ENCODE measurements at places on chromosomes 7 and 10.
A peak's percentile ranks its signal among the peaks of the same experiment; 100 is the strongest.

DNA sequence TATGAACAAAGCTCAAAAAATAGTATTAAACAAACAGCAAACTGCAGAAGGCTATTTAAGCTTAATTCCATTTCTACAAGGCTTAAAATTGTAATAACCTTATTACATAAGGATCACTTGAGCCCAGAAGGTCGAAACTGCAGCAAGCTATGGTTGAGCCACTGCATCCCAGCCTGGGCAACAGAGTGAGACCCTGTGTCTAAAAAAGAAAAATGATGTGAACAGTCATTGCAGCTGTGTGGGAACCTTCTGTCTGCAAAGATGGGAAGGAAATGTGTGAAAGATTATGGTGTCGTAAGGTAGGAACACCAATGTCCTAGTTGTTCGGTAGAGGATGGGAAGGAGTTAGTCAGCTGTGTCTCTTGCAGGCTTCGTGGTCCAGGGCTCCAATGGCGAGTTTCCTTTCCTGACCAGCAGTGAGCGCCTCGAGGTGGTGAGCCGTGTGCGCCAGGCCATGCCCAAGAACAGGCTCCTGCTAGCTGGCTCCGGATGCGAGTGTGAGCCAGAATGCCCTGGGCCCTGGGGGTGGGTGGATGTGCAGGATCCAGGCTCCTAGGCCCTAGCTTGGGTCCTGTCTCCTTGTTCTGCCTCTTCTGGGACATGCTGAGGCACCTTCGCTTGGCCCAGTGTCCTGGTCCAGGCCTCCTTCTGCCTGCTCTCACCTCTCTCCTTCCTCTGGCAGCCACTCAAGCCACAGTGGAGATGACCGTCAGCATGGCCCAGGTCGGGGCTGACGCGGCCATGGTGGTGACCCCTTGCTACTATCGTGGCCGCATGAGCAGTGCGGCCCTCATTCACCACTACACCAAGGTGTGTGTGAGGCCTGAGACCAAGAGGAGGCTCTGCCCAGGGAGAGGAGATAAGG, 9.1 kb downstream of the C10orf62 start:
- no peak for DNase-seq

DNA sequence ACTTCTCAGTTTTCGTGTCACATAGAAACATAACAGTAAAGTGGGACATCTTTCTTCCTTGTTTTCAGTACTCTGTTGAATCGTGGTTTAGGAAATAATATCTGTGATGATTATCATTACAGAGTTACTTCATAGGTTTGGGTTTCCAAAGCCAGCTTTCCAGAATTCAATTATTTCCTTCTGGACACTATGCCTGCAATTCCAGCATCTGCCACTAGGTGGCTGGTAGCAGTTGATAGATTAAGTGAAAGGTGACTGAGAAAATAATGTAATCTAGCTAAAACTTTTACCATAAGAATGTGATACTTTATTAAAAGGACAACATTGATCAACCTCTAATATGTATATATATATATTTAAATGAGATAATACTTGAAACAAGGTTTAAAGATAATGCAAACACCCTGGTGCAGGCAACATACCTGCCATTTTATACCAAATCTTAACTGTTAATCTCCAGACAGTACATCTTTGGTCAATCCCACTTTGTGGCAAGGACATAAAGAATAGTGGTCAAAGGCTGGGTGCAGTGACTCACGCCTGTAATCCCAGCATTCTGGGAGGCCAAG, 102.6 kb downstream of the SH3PXD2A start:
- DNase-seq = no peak

- DNase-seq = peak; percentile 52
These were observed at the start of gene ADAP1 for GRCh38 chr7:954330-955238. ADAP1 (minus strand) TSS chr7:954680; CDS start chr7:954477, 203 bp downstream.

DNA sequence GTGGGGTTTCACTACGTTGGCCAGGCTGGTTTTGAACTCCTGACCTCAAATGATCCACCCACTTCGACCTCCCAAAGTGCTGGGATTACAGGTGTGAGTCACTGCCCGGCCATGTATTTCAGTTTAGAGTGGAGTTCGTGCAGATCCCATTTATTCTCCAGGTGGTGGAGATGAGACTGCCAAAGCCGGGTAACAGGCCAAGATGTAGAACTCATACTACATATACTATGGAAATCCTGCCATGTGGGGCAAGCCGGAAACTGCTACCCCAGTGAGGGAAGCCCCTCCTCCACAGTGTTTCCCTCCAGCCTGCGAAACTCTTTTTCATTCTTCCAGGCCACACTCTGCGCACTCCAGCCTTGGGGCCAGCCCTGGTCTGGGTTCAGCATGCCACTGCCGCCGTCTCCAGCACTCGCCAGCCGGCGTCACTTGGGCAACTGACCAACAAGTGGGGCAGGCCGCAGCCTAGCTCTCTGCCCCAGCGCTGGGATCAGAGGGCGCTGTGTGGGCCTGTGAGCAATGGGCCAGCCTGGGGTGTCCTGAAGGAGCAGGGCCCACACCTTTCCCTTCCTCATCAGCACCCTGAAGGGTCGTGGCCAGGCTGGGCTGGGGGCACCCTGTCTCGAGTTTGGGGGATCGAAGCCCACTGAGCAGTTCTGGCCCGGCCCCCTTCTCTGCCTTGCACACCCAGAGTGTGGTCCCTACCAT, 122.0 kb downstream of the TRRAP start:
- DNase-seq = no peak

- no peak for DNase-seq
These were observed 47.0 kb upstream of the BICC1 start for GRCh38 chr10:58465629-58466028.

GRCh38 chr7:102874166-102874829, 38.5 kb upstream of the LRRC17 start:
- no peak for DNase-seq

DNA sequence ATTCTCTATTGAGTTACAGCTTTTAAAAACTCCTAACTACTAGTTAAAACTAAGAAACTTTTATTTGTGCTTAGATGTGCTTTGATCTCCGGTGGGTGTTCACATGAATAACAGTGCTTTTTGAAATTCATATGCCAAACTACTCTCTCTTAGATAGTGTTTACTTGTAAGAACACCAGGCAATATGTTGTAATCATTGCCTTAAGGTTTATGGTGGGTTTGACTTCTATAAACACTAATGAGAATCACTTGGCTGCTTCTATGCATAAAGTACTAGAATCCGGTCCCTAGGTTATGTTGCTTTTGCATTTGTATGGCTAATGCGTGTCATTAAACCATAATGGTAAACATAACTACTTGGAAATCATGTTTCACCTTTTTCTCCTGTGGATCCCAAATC, 203.9 kb upstream of the VSTM2A start:
- no peak for DNase-seq

DNA sequence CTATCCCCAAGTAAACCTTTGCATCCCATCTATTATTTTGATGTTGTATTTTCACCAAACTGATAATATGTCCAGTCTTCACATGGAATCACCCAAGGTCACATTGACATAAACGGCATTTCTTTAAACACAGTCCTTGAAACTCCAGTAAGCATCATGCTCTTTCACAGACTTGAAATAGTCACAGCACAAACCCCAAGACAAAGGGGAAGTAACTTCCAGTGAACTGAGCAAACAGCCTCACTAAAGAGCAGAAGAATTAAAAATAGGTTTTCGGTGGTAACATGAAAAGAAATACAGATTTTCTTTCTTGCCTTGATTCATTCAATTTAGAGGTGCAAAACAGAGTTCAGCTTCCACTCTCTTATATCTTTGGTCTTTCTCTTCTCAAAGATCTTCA, 253.7 kb downstream of the SFMBT2 start:
- DNase-seq = no peak

GRCh38 chr7:87027900-87028299, 31.6 kb downstream of the ELAPOR2 start:
- DNase-seq = no peak

DNA sequence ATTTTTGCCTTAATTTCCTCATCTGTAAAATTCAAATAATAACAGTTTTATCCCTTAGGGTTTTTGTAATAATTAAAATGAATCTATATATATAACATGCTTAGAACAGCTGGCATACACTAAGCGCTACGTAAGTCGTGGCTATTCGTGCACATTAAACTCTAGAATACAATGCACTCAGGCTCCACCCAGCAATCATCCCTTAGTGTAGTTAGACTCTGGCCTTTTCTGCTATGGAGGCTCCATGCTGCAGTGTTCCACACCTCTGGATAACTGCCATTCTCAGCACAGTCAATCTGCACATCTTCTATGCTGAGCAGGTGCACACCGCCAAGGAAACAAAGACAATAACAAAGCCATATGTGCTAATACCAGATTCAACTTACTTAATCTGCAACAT, 92.9 kb downstream of the IPMK start:
- no peak for DNase-seq

DNA sequence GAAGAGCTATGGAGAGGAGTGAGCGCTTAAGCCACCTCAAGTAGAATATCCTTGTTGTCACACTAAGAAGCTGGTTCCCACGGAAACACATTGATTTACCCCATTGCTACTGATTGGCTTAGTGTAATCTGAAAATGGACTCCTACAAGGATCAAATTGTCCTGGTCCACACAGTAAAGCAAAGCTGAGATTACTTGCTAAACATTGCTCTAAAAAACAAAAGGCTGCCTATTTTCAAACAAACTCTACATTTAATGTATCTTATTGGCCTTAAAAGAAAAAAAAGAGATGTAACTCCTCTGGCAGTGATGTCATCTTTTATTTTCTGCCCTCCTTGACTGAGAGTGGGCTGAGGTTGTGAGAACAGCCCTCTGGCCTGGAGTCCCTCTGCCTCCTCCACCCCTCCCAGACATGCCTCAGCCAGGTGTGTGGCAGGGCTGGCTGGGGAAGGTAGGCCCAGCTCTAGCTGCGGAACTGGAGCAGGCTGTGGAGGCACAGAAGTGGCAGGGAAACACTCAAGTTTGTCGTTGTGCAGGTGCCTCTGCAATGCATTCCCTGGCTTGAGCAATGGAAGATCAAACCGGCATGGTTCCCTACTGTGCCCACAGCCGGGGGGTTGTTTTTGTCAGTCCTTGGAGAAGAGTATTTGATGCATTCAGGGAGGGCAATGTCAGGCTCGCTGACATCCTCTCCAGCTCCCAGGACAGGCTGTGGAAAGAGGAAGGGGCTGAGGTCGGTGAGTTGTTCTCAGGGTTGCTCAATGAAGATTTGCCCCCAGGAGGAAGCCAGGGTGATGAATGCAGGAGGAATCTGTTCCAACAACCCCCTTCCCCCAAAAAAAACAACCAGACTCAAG, 9.1 kb downstream of the KLF6 start:
- no peak for DNase-seq

DNA sequence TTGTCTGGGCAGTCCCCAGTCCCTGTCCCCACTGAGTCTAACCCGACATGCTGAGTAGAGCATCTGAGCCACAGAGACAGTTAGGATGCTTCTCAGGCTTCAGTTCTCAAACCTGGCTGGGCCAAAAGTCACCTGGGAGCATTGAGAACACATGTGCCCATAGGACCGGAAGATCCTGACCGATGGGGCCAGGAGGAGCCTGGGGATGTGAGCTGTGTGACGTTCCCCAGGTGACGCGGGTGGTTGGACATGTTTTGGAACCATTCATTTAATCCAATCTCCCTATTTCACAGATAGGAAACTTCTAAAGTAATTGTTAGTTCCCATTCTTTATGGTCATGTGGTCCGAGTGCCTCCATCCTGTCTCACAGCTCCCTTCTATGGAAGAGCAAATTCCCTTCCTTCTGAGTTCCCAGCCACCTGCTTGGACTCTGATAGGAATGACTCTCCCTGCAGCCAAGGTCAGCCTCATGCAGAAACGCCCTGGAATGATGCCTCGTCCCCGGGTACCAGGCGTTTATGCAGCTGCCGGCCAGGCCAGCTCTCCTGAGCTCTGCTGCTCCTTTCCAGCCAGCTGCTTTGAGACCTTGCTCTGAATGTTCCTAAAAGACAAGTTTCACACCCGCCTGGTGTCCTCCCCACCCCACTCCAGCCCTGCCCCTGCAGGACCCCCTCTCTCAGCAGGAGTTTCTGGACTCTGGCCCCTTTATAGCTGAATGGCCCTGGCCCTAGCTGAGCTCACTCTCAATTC, 166.5 kb upstream of the RHEB start:
- DNase-seq = no peak

GRCh38 chr10:74337330-74338016, 186.5 kb downstream of the ADK start:
- no peak for DNase-seq

- DNase-seq = no peak
These were observed 1577.2 kb upstream of the LRRTM3 start for GRCh38 chr10:65348637-65349036.

DNA sequence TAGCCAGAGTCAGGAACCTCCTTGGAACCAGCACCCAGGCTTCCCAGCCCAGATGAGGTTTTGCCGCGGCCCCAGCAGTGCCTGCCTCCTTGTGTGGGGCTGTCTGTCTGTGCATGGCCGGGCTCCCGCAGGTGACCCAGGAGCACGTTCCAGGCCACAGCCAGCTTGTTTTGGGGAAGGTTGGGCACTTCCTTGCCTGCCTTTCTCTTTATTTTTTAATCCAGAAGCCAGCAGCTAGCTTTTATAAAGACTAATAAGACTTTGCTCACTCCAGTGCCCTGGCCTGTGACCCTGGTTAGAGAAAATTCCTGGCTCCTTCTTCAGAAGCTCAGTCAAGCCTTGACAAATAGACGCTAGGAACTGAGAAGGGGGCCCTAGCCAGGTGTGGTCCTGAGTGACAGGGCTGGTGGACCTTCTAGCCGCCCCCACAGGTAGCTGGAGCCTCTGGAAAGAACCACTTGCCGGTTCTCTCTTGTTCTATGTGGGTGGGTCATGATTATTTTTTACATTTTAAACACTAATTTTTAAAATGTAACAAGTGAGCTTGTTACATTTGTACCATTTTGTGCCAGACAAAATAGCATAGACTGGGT, 837 bp downstream of the SLC29A3 start:
- no peak for DNase-seq

DNA sequence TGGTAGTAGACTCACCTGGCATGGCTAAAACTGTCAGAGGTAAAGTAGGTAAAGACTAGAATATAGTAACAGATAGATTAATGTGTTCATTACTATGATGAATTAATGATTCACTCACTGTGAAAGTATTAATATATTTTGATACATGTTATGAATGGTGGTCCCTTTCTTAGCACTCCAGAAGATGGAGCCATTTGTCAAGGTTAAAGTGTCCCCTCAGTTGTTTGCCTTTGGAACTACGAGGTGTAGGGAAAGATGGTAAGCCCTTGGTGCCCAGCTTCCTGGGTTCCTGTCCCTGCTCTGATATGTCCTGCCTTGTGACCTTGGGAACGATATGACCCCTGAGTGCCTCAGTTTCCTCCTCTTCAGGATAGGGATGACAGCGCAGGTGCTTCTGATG, 49.4 kb downstream of the HTRA1 start:
- DNase-seq = no peak
